Right hindlimb (tissue), 1 donor: ENCODE measurements at places on chromosomes 3 and 15.

DNA sequence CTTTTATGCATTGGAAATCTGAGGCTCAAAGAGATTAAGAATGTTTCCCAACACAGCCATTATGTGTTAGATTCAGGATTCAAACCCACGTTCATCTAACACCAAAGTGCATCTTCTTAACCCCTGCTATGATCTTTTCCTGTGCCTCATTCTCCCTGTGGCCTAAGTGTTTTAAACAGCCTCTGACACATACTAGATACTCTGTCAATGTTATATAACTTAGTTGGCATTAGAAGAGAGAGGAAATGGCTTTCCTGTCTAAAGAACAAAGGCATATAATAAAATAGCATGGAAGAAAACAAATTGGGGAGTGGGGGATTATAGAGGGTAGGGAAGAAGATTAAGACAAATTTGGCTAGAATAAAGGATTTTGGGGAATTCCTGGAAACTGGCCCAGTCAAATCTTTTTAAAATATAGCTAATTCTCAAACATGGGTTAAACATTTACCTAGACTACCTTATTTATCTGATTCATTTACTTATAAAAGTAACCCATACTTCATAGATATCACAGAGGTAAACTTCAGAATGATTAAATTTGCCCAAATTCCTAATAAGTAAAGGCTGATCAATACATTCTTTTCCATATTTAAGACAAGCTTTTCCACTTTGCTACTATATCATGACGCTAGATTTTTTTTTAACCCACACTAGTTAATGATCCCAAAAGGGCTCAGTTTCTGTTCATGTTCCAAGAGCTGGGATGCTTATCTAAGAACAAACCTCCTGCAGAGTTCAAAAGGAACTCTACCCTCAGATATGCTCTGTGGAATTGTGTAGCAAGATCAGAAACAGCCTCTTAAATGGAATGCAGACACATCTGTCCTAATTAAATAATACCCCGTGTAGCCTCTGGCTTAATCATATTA, 122.9 kb upstream of the PTPRG start:
- no peak for DNase-seq

GRCh38 chr15:59447367-59447766, 9.4 kb downstream of the FAM81A start:
- no peak for DNase-seq

DNA sequence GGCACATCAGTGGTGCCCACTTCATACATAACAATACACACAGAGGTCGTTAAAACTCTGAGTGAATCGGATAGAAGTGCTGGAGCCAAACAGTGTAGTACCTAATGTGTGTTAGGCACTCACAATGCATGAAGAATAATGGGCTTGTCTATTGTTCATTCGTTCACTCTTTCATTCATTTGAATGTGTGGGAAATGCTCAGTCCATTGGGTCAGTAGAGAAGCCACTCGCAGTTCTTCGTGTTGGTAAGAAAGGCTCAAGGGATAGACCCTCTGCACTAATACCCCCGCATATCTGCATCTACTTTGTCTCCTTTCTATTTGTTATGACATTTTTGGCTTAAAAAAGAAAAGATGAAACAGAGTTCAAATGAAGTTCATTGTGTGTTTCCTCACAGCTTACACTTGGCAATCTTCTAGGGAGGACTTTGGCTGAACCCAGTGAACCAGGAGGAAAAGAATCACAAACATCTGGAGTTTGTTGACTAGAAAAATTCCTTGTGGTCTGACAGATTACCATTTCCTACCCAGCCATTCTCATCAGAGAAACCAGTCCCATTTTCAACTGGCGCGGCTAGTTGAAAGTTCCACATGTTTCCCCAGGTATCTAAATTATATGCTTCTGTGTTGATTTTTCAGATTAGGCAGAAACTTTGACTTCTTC, 32.8 kb upstream of the MFSD1 start:
- peak; percentile 86 for DNase-seq

- no peak for DNase-seq
Observed at GRCh38 chr3:78015856-78016255, 976.0 kb downstream of the ROBO2 start.

- no peak for DNase-seq
Observed at GRCh38 chr3:132261506-132261905, 55.7 kb upstream of the ACP3 start.

- DNase-seq = no peak
Observed at GRCh38 chr3:188196232-188196990, 42.5 kb downstream of the LPP start.

- DNase-seq = no peak
Observed at GRCh38 chr3:134143828-134144401, 106.7 kb downstream of the RYK start.

DNA sequence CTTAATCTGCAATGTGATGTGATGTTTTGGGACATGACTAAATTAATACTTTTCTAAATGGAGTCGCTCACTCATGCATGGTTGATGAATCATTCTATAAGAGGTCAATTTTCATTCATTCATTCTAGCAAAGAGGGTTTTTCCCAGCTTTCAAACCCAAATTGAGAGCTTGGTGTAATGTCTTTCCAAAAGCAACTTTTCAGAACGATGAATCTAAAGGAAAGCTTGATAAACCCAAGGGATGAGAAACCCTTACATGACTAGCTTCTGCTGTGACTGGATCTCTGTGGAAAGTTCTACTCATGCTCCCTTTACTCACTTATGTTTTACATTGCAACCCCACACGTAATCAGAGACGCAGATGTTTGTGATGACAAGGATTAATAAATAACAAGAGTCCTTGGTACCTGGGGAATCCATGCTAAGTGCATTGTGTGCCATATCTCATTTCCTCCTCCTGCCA, 47.7 kb downstream of the PDZRN3 start:
- DNase-seq = no peak

- DNase-seq = no peak
Observed at GRCh38 chr3:63556401-63556800, 96.1 kb upstream of the SNTN start.

GRCh38 chr3:160141485-160142185, 83.6 kb upstream of the C3orf80 start:
- DNase-seq = no peak

- DNase-seq = peak; percentile 42
Observed at GRCh38 chr15:65249641-65250040, 37.0 kb downstream of the PARP16 start.

DNA sequence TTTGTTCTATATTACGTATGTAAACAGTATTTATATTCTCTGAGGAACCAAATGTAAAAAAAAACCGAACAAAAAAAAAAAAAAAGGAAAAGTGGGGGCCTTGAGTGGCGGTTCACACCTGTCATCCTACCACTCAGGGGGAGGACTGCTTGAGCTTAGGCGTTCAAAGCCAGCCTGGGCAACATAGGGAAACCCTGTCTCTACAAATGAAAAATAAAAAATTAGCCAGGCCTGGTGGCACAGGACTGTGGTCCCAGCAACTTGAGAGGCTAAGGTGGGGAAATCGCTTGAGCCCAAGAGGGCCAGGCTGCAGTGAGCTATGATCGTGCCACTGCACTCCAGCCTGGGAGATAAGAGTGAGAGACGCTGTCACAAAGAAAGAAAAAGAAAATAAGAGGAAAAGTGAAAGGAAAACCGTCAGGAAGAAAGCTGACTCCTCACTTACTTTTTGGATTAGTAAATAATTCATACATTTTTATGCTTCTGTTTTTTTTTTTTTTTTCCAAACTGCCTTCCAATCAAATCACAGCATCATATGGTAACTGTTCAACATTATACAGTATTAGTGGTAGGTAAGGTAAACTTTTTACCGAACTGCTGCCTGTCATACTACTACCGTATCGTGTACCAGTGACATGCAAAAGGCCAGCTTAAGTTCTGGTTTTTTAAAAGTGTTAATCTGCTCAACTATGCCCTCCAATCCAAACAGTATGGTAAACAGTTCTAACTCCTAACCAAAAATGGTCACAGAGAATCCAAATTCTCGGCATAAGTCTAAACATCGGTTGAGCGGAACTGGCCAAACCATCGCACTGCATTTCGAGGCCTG, 1.2 kb downstream of the PHC3 start:
- no peak for DNase-seq

- no peak for DNase-seq
Observed at GRCh38 chr3:35649405-35649804, 10.1 kb downstream of the ARPP21 start.

DNA sequence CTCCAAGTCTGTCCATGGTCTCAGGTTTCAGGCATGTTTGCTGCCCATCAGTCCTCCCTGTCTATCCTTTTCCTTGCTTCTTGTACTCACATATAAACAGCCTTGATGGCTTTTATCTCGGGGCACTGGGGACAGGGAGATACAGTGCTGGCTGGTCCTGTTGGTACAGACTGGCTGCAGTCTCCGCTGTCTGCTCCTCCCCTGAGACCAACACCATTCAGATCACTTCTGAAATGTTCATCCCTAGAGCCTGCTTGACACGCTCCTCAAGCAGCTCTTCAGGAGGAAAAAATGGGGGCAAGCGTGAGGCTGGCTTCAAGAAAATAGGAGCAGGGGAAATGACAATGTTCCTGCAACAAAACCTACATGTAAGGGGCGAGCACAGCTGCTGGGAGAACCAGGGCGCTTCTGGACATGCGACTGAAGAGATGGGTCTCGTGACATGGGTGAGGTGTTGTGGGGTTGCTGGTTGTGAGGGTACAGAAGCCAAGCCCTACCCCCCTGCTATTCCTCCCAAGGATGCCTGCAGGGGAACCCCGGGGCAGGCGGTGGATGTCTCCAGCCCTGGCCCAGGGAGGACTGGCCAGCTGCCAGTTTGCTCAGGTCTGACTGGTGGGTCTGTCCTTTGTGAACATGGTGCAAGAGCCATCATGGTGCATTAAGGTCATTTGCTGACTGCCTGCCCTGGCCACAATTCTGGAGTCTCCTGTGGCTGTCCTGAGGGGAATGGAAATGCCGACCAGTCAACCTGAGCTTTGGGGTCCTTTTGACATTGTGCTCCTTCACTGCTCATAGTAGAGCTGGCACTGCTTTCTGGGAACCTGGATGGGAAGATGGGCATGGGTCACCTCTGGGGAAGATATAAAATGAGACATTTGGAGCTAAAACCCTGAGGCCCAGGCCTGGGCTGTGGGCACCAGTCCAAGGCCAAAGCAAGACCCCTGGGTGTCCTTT, 40.1 kb downstream of the KY start:
- no peak for DNase-seq

- DNase-seq = no peak
Observed at GRCh38 chr3:120853416-120853815, 54.6 kb upstream of the STXBP5L start.

GRCh38 chr15:93929375-93930094, 301.8 kb upstream of the MCTP2 start:
- peak; percentile 82 for DNase-seq

DNA sequence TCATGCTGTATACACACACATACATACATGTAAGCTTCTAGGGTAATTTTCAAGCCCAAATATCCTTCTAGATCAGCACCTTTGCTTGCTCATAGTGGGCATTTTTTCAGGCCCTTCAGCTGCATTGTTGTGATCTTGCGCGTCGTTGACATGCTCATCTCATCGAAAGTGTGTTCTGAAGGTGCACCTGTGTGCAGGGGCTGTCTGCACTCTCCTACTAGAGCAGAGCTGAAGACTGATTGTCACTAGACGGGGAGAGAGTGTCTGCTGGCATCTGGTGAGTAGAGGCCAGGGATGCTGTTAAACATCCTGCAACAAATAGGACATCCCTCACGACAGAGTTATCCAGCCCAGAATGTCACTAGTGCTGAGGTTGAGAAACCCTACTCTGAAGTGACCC, 35.7 kb upstream of the VILL start:
- DNase-seq = no peak

DNA sequence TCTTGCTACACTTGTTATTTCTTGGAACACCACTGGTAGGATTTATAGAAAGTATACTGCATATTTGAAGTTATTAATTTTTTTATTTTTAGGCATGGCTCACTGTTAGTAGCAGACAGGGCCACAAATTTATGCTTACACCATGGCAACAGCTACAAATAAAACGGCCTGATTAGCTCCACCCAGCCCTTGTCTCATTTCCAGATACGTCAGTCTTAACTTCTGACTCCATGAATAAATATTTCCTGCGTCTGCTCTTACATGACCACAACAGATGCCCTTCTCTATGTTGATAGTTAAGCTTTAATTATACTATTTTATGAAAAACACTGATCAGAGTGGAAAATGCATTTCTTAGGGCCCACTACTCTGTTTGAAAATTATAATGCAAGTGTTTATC, 62.3 kb upstream of the CPOX start:
- DNase-seq = no peak

- no peak for DNase-seq
Observed at GRCh38 chr3:196365736-196366135, 27.5 kb upstream of the TM4SF19 start.

DNA sequence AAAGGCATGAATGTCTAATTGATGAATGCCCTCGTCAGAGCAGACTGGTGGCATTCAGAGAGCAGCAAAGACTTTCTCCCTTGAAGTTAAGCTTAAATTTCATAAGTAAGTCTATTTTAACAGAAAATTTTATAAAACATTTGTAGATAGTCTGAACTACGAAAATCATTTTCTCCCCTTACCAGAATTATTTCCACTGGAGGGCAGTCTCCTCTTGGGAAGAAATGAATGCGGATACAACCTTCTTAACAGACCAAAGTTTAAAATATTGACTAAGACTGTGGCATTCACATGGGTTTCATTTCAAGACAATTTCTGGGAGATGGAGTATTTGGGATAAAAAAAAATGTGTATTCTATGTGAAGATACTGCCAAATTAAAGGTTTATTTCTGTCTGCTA, 669.0 kb downstream of the FHIT start:
- DNase-seq = no peak

DNA sequence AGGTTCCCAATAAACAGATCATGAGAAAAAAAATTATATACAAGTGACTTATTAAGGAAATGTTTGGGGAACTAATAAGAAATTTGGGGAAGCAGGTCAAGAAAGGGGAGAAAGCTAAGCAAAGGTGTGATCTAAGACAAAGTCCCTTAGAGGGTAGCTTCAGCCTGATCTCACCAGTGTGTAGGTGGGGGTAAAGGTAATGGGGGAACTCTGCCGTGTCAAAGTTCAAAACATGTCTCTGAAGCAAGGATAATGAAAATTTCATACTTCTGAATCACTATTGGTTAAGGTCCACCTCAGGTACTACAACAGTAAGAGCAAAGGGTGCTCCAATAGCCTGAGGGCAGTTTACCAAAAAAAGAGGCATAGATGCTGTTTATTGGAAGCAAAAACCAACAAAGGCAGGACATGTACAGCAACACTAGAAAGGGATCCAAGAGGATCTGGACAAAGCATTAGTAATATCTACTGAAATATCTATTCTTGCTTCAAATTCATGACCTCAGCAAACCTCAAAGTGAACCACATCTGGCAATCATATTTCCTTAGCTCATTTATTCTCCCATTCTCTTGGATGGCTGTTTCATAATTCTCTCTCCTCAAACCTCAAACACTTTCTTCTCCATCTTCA, 6.9 kb downstream of the ACAD11 start:
- DNase-seq = no peak

GRCh38 chr3:118960876-118961450, 73.7 kb downstream of the IGSF11 start:
- no peak for DNase-seq

DNA sequence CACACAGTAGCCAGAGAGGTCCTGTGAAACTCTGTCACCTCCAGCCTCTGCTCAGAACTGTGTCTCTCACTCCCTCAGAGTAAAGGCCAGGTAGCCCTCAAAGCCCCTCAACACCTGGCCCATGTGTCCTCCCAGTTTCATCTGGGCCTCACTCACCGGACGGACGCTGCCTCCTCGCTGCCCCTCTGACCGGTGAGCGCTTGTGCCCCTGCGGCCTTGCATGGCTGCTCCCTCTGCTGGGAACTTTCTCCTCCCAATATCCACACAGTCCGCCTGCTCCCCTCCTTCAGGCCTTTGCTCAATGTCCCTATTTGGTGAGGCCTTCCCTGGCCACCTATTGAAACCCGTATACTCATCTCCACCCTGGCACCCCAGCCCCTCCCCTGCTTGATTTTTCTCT, 36.8 kb upstream of the TRH start:
- DNase-seq = no peak
